ENCODE measurements at places on chromosomes 7 and 10.

DNA sequence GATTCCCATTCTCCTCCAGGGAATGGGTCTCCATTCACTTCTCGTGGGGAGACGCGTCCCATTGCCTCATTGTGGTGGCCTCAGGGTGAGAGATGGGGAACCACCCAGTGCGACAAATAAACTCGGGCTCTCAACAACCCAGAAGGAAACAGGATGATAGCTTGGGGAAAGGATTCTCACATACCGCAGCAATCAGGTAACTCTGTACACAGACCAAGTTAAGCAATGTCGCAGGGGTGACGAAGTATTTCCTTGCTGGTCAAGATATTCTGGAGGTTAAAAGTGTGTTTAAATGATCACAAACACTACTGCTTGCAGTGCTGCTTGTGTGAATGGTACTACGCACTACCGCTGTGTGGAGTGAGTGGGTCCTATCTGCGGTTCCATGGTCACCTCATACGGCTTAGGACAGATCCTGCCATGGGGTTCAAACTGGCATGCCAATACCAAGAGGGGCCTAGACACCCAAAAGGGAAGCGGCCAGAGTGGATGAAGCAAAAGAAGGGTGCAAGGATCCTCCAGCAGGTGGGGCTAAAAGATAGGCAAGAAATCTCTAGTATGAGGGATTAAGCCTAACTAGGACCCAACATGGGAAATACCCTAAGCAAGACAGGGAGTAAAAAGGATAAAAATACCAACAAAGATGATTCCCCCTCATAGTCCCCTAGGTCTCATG lies 143.8 kb upstream of the TMEM106B start:
- DNase-seq: no peak

GRCh38 chr7:22853674-22854157 lies 31.1 kb upstream of the TOMM7 start:
- no peak for DNase-seq

GRCh38 chr10:30047430-30047829 lies 12.0 kb downstream of the JCAD start:
- DNase-seq: no peak

GRCh38 chr10:1209355-1209979 lies 153.3 kb downstream of the WDR37 start:
- DNase-seq: no peak

GRCh38 chr7:98133181-98133580 lies 26.5 kb downstream of the LMTK2 start:
- DNase-seq: no peak

GRCh38 chr7:80335511-80336231 lies 176.2 kb downstream of the GNAT3 start:
- no peak for DNase-seq

DNA sequence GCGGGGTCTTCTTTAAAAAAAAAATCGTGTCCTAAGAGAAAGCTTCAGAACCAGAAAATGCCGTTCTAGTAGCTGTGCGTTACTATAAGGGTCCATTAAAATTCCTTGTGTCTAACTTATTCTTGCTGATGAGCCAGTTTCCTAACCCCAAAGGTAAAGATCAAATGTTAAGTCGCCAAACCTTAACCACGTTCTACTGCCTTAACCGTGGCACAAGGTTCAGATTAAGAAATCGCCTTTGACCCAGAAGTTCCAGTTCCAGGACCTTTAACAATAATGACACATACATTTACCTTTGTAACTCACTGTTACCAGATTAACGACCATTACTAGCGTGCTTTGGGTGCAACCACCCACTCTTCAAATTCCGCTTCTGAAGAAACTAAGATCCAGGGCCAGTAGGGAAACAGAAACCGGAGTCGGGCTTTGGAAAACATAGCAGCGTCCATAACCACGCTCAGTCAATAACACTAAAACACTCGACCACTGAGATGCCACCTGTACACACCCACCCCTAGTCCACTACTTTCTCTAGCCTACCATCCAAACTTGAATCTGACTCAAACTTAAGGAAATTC lies 620 bp downstream of the BET1 start:
- DNase-seq: no peak

- no peak for DNase-seq
Observed at GRCh38 chr7:105638334-105638733, 57.0 kb upstream of the EFCAB10 start.

DNA sequence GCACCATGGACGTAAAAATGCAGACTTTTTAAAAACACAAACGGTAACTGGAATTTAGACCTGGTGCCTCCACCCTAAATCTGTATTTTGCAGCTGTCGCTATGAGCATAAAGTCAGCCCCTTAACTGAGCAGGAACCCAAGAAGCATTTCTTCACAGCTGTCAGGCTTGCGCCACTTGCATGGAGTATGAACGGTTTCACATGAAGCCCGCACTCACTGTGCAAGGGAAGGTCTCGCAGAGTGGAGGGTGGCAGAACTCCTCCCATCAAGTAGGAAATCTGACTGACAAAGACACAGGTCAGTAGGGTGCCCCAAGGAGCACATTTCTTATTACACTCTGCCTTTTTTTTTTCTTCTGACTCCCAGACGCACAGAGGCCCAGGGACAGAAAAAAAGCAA lies 58.5 kb downstream of the ELMO1 start:
- DNase-seq: no peak

GRCh38 chr7:26673271-26673670 lies 191.1 kb downstream of the SKAP2 start:
- no peak for DNase-seq

GRCh38 chr10:76319661-76320060 lies 888.2 kb downstream of the LRMDA start:
- DNase-seq: no peak

DNA sequence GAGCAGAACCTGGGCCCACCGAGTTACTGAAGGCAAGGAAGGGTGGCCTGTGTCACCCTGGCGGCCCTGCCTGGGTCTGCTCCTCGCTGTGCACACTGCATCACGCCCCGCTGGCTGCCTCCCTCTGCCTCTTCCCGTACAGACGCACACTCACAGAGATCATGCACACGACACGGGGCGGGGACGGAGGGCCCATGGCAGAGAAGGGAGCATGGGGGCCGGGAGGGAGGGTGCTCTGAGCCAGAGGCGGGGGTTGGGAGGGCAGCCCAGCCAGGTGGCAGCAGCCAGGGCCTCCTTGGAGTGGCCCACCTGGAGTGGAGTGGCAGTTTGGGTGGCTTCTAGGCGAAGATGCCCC lies 16.6 kb downstream of the BUD23 start:
- DNase-seq: no peak

DNA sequence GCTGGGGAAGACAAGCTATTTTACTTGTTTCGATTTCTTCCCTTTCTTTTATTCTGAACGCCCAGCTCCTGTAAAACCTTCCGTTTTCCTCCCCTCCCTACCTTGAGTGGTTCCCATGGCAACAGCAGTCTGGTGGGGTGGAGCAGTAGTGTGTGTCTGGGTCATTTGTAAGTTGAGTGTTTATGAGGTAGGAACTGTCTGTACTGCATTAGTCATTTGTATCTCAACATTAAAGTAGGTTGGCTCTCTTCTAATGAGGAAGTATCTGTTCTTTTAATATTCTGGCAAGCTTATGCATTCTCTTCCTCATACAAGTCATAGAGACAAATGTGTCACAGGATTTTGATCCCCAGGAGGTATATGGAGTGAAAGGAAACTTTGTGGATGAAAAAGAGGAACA lies 85.3 kb upstream of the CCDC6 start:
- DNase-seq: no peak

GRCh38 chr7:107563081-107563774 lies 492 bp downstream of the COG5 start:
- no peak for DNase-seq

- DNase-seq: no peak
Observed at GRCh38 chr10:11152801-11153200, 135.1 kb downstream of the CELF2 start.

DNA sequence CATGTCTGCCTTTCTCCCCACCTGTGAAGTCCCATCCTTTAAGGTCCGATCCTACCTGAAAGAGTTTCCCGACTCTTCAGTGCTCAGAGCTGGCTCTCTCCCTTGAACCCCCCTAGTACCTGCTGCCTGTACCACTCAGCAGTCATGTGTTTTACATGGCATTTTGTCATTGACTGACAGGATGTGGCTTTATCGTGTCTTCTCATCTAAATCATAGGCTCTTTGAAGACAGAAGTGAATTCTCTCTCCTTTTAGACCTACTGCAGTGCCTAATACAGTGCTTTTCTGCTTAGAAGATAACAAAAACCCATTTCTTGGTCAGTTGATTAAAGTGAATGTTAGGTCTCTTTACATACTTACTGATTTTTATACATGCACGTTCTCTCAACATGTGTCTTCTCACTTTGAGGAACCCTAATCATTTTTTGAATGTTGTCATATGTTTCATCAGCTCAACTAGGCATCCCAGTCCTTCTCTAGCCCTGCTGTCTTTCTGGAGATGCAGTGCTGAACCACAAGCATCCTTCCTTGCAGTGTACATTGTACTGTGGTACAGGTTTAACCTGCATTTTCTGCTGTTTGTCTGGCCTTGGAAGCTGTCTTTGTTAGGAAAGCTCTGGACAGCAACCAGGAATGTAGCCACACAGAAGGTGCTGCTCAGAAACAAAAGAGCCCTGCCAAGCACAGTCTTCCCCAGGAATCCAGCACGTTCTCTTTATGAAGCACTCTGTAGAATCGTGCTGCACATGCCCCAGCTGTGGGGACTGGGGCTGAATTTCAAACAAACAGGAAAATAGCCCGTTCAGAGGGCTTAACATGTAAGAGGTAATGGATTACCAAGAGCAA lies 28.1 kb upstream of the LRRC4 start:
- DNase-seq: no peak

GRCh38 chr10:132322586-132323048 lies 9.4 kb upstream of the LRRC27 start:
- DNase-seq: no peak

DNA sequence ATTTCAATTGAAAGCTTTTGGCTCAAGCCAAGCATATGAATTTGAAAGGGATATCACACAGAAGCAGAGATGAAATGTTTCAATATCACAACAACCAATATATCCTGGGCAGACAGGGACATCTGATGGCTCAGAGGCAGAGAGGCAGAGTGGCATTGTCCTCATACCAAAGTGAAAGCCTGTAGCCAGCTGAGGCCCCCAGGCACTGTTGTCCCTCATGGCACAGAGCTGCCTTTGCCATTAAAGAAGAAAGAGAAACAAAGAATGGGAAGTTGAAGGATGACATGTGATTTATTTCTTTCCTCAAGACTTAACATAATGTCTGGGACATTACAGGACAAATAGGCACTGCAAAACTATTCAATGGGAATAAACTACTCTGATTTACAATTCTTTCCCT lies 504.3 kb upstream of the PCDH15 start:
- no peak for DNase-seq

All from anterior cingulate cortex (tissue), 58 donors.